ENCODE measurements at places on chromosomes 13 and 19. TPM values are rescaled to one million over a fixed set of nuclear protein-coding genes. Genes with fewer than 3 reads are reported as not detected.
A peak's percentile ranks its signal among the peaks of the same experiment; 100 is the strongest.

GRCh38 chr19:17246681-17247425, 1.1 kb upstream of the NR2F6 start:
- peak; percentile 85 for DNase-seq

The TRPC4 gene
- not detected for total RNA-seq

The FCER2 gene
- total RNA-seq: not detected

The CCL25 gene
- not detected for total RNA-seq

DNA sequence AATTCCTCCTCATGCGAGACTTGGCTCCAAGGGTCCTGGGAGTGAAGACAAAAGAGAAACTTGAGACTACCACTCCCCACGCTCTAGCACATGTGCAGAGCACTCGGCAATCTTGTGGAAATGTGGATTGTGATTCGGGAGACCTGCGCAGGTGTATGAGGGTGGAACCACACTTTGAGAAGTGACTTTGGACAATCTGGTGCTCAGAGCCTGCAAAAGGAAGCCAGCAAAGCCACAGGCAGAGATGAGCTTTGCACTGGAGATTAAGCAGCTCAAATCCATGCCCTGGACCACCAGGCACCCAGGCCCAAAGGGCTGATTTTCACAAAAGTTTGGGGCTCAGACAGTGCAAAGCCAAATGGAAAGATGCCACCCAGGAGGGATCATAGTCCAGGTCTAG, 162.5 kb upstream of the TSHZ3 start:
- no peak for DNase-seq

GRCh38 chr13:80371840-80372509, 31.0 kb upstream of the SPRY2 start:
- DNase-seq: no peak

The CRX gene
- total RNA-seq: not detected

- DNase-seq: no peak
These were observed 12.4 kb downstream of the DPP9 start for GRCh38 chr19:4711211-4711610.

The HPN gene
- total RNA-seq: 362 TPM

DNA sequence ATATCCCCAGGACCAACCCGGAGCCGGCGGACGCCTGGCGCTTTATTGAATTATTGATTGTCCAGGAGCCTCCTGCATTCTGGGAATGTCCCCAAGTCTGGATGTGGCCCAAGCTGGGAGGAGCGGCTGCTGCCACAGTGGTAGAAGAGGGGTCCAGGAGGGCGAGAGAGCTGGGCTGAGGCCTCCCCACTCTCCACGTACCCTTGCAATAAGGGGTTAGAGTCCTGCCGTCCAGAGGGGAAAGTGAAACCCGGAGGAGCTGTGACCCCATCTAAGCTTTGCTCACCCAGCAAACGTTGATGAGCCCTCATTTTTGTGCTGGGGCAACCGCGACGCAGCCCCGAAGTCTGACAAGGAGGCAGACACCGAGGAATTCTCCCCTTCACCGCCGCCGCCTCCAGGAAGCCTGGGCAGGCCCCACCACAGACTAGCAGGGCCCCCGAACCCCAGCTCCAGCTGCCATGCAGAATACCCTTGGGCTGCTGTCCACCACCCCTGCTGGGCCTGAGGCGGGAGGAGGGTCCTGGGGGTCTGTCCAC, 1.4 kb upstream of the C2CD4C start:
- peak; percentile 67 for DNase-seq

- DNase-seq: no peak
These were observed 3.5 kb downstream of the KCNN4 start for GRCh38 chr19:43777163-43777695.

DNA sequence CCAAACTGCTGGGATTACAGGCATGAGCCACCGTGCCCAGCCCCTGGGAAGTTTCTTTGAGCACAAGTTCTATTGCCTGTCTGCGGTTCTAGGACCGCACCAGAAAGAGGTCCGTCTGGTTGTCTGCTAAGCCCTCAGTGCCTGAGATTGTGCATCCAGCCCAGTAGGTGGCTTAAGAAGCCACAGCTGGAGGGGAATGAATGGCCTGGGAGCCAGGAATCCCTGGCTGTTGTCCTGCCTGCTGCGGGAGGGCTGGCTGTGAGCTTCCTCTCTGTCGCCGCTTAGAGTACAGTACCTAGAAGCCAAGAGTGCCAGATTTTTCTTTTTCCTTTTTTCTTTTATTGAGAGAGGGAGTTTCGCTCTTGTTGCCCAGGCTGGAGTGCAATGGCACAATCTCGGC, 4.2 kb upstream of the TYK2 start:
- no peak for DNase-seq

The SLC7A9 gene
- total RNA-seq: 10.6 TPM

The FCGBP gene
- 3.8 TPM for total RNA-seq

DNA sequence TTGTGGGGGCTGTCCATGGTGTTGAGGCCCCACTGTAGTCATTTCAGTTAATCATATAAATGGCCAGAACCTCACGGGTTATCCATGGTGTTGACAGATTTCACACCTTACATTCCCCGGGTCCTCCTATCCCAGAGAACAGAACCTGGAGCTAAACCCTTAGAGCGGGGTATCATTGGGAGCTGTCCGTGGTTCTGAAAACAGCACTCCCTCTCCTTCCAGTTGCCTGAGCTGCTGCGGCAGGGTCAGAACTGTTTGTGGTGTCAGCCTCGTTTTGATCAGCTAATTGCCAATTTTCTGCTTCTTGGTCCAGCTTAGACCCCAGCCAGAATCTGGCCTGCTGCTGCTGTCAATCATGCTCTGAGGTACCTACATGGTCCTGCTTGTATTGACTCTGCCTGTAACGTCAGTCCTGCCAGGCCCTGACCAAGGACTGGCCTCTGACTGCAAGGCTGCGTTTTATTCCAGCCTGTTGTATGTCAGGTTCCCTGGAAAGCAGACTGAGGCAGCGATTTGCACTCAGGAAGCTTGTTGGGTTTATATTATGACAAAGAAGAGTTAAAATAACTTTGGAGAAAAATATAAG, 55.8 kb upstream of the KCTD15 start:
- no peak for DNase-seq

- DNase-seq: no peak
These were observed 35.8 kb upstream of the FXYD3 start for GRCh38 chr19:35079826-35080225.

The FCAR gene
- 0.73 TPM for total RNA-seq

The F7 gene
- total RNA-seq: 48.1 TPM

The NLRP9 gene
- total RNA-seq: not detected

The CHERP gene
- total RNA-seq: 17.2 TPM

- DNase-seq: no peak
These were observed 10.4 kb downstream of the OLFM4 start for GRCh38 chr13:53038993-53039392.

DNA sequence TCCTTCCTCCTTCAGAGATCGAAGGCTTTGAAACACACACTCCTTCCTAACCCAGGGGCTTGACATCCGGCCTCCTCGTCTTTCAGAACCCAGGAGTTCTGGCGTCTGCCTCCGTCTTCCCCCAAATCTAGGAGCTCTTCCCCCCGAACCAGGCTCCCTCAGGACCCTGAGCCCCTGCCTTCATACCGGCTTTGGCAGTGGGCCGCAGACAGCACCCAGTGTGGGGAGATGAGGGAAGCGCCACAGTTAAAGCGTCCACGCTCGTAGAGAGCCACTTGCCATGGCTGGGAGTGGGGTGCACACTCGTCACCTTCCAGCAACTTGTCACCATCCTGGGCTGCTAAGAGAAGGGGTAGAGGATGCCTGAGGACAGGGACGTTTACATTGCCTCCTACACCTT, 3.9 kb upstream of the KLK1 start:
- DNase-seq: no peak

The HIPK4 gene
- not detected for total RNA-seq

- peak; percentile 67 for DNase-seq
These were observed 18.3 kb downstream of the PABPC3 start for GRCh38 chr13:25114220-25114619.

- peak; percentile 74 for DNase-seq
These were observed 21.0 kb downstream of the ZNF114 start for GRCh38 chr19:48290771-48291488.

The DAND5 gene
- not detected for total RNA-seq

DNA sequence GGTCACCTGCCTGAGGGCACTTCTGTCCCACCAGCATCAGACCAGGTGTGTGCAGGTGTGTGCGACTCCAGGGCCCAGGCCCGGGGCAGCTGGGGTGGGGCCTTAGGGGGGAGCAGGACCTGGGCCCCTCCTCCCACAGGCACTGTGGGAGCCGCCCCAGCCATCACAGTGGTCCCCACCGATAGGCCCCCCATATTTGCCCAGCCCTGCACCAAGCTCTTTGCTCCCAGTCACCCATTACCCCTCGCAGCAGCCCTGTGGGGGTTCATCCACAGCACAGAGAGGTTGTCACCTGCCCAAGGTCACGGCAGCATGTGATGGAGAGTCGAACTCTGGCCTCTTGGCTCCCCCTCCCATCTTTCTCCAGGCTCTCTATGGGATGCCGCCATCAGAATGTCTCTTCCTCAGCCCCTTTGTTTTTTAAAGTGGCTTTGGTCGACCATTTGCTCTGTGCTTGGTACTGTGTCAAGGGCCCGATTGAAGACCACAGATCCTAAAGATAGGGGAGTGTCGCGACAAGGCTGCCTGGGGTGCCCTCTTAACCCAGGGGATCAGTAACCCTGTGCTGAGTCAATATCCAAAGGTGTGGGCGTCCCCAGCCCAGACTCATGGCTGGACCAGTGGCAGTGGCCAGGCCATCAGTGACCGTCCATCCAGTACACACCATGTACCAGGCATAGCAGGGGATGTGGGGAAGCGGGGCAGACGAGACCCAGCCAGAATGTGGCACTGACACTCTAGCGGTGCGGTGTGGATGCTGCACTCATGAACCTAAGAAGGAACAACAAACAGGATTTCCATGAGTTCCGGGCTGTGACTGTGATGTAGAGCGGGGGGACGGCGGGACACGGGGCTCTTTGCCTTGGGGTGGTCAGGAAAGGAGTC, 28.3 kb upstream of the NCCRP1 start:
- DNase-seq: no peak

- DNase-seq: no peak
These were observed 96.3 kb upstream of the SLC15A1 start for GRCh38 chr13:98848746-98849145.

The KLK7 gene
- not detected for total RNA-seq

DNA sequence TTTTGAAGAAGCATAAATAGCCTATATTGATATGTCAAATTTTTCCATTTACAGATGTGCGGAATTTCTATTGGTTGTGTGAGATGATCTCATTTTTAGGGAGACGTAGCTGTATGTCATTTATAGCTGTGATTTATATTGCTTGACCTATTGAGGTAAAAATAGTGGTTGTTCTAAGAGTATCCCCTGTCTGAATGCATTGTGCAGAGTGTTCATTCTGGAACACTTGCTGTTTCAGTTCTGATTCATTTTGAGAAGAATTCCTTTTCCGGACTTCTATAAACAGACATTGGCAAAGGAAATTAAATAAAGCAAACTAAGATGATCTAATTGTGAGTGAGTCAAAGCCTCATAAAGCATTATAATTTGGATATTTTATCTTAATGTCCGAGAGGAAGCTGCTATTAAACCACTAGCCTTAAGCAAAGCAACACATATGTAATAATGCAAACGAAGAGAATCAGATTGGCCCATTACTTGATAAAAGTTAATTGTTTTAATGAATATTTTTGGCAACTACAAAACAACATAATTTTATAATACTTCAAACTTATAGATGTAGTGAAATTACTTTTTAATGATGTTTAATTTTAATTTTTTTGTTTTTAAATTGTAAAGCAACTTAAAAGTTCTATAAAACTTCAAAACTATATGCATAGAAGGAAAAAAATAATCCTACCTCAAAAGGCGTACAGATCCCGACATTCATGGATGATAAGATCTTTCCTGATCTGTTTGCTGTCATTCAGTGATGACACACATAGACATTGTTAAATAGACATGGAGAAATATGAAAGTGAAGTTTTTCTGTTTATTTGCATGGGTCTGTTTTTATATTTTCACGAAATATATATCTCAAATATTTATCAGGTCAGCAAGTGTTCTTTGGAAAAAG, 942.6 kb upstream of the SLC10A2 start:
- DNase-seq: no peak

The ADAMTS10 gene
- total RNA-seq: 5.0 TPM

The ZNF180 gene
- 2.5 TPM for total RNA-seq

GRCh38 chr13:93496985-93497673, 270.5 kb downstream of the GPC6 start:
- no peak for DNase-seq

DNA sequence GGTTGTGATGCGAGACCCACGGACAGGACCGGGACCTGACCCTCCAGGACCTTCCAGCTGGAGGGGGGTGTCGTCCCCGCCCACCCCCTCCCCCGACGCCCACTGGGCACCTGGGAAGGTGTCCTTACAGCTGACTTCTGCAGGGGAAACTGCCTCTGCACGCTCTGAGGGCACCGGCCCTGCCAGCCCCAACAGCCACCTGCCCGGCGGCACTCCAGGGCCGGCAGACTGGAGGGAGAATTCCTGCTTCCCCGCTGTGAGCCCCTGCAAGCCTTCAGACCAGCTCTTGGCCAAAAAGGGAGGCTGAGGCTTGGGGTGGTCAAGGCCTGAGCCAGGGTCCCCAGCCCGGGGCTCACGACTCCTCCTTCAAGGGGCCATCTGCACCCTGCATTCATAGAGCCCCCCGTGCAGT, 1.2 kb downstream of the CNN2 start:
- DNase-seq: no peak

The MAP3K10 gene
- 4.9 TPM for total RNA-seq

GRCh38 chr13:66349966-66350365, 880.2 kb downstream of the PCDH9 start:
- no peak for DNase-seq

DNA sequence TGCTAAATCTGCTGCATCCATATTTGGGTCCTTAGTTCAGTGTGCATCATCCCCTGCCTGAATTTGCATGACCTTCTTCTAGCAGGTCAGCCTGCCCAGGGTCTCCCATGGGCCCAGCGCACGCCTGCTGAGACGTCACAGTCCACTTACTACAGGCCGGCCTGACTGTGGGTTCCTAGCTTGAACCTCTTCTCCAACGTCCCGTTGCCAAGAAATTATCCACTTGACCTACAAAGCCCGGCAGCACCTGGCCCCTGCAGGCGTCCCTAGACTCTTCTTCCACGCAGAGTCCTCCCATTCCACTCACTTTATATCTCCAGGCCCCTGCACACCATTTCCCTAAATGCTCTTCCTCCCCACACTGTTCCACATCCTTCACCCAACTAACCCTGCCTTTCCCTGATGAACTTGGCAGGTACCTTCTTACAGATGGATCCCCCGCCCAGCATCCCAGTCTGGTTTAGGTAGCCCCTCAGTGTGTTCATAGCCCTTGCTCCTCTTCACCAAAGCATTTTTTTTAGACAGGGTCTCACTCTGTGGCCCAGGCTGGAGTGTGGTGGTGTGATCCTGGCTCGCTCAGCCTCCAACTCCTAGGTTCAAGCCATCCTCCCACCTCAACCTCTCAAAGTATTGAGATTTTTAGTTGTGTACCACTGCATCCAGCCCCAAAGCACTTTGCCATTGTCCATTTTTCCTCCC, 155.0 kb upstream of the SOX1 start:
- no peak for DNase-seq
